ENCODE measurements at places on chromosomes 16 and 17.

DNA sequence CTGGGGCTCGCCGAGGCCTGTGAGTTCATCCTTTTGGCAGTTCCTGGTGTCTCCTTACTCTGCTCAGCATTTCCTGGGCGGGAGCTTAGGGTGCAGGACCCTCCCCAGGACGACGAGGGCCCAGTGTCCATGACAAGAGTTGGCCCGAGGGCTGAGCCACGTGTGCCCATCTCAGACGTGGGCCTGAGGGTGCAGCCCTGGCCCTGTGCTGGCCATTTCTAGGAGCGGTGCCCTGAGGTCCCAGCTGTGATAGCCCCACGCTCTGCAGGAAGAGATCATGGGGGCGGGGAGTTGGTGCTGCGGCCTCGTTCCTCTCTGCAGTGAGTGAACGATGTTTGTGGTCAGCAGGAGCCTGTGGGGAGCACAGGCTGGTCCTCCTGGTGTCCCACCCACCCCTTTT, 6.0 kb upstream of the MC1R start:
- no peak for DNase-seq

DNA sequence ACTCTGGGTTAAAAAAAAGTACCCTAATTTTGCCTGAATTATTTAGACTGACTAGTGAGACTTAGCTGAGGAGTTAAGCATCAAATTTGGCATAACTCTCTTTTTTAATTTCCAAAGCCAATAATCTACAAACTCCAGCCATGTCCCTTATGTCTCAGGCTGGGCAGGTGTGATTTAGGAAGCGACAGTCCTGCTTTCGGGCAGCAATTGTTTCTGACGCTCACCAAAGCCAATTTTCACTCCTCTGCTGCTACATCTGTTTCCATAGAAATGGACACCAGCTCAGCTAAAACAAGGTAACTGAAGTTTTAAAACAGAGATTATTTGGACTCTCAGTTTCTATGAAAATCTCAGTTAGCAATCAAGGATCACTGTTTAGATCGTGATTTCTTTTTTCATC, 338.7 kb downstream of the ABCC12 start:
- DNase-seq: no peak

- no peak for DNase-seq
Measured at GRCh38 chr16:58157951-58158540, 28.9 kb upstream of the CFAP20 start.

DNA sequence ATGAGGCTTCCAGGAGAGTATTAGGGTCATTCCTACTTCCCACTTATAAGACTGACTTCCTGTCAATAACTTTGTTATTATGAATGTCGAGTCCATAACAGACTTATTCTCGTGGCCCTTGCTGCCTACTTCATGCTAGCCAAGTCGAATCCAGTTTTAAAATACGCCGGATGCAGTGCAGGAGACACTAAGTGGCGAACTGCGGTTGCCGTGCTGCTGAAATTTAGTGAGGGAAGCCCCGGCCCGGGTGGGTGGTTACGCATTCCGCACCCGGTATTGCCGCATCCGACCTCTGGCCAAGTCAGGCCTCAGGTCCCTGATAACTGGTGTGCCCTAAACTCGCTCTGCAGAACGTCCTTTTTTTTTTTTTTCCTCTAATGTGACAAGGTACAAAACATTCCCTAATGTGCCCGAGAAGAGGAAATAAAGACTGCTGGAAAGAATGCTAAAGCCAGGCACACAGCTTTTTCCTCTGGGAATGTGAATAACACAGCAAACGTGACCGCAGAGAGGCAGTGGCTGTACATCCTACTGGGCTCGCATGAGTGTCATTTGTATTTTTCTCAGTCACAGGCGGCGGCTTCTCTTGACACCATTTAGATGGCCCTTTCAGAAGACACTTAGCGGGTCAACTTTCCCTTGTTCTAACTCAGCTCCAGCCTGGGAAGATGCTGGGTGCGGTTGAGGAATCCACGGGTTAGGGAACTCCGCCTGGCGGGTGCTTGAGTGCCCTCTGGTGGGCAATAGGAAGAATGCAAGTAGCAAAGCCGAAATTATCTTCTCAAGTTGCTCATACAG, 7.1 kb upstream of the AKTIP start:
- DNase-seq: no peak

GRCh38 chr17:8736796-8737195, 7.8 kb downstream of the CCDC42 start:
- no peak for DNase-seq

- DNase-seq: no peak
Measured at GRCh38 chr17:384622-385177, 32.1 kb upstream of the RPH3AL start.

GRCh38 chr16:30876867-30877266, 17.0 kb downstream of the BCL7C start:
- no peak for DNase-seq

- DNase-seq: no peak
Measured at GRCh38 chr17:30344283-30345088, 10.6 kb upstream of the TMIGD1 start.

GRCh38 chr17:8226536-8227237, 16.3 kb upstream of the AURKB start:
- DNase-seq: peak; percentile 40

GRCh38 chr16:83301971-83302370, 505.8 kb upstream of the HSBP1 start:
- no peak for DNase-seq

GRCh38 chr17:60622961-60623360, 23.0 kb downstream of the PPM1D start:
- DNase-seq: no peak

GRCh38 chr16:67170949-67171649, 761 bp downstream of the NOL3 start:
- no peak for DNase-seq

GRCh38 chr16:83701494-83701893, 106.3 kb upstream of the HSBP1 start:
- DNase-seq: peak; percentile 11

GRCh38 chr17:50218771-50219315, 17.4 kb upstream of the COL1A1 start:
- DNase-seq: no peak

GRCh38 chr17:45948498-45948880, 50.6 kb upstream of the STH start:
- DNase-seq: no peak

- no peak for DNase-seq
Measured at GRCh38 chr17:68777243-68777855, 176.2 kb upstream of the FAM20A start.

DNA sequence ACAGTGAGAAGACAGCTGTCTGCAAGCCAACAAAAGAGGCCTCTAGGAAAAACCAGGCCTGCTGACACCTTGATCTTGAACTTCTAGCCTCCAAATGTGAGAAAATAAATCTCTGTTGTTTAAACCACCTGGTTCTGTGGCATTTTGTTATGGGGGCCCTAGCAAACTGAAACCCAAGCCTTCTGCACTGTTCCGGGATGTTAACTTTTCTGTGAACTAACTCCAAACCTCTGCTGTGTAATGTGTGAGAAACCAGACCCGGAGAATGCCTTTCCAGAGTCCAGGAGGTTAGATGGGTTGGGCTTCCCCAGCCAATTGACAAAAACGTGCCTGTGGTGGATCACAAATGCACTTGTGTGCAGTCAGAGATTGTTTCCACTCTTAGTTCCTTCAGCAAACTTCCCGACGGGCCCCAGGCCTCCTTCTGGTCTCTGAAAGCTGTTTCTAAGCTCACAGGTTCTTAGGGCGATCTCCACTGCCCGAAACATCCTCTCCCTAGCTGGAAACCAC, 13.6 kb upstream of the GGA2 start:
- no peak for DNase-seq

DNA sequence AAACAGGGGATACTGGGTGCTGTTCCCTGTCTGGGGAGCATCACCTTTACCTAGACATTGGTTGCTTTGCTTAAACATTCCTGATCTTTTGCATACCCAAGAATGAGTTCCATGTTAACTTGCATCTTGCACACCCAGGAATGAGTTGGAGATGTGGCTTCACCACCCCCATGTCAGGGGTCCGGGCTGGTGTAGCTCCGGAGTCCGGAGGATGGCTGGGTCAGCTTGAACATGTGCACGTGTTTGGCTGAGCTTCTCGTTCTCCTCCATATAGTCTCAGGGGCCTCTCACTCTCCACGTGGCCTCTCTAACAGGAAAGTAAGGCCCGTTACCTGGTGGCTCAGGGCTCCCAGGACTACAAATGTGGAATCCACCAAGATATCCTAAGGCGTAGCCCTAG, 18.2 kb upstream of the AMZ2 start:
- no peak for DNase-seq

GRCh38 chr16:70267516-70267915, 15.8 kb upstream of the EXOSC6 start:
- DNase-seq: no peak

DNA sequence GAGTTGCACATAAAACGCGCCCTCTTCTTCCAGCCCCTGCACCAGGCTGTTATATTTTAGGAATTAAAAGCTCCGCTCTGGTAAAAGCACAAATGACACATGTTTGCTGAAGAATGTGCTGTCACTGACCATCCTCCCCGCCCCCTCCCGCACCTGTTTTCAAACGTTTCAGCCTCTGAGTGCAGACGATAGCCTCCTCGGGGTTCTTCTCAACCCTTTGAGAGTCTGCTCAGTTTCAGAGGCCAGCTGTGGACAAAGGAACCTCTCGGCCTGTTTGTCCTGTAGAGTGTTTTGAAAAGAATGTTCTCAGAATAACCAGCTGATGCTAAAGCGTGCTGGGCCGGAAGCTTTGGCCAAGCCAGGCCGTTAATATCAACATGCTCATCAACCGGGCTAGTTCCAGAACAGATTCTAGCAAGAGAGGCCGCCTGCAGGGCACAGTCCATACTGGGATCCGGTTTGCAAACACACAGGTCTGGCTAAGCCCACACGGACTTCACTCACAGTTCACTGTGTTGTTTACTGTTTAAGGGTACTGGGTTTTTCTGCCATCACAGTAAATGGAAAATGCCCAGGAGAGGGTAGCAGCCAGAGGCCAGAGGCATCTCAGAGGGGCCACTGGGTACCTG, 6.4 kb upstream of the CACNG4 start:
- no peak for DNase-seq

DNA sequence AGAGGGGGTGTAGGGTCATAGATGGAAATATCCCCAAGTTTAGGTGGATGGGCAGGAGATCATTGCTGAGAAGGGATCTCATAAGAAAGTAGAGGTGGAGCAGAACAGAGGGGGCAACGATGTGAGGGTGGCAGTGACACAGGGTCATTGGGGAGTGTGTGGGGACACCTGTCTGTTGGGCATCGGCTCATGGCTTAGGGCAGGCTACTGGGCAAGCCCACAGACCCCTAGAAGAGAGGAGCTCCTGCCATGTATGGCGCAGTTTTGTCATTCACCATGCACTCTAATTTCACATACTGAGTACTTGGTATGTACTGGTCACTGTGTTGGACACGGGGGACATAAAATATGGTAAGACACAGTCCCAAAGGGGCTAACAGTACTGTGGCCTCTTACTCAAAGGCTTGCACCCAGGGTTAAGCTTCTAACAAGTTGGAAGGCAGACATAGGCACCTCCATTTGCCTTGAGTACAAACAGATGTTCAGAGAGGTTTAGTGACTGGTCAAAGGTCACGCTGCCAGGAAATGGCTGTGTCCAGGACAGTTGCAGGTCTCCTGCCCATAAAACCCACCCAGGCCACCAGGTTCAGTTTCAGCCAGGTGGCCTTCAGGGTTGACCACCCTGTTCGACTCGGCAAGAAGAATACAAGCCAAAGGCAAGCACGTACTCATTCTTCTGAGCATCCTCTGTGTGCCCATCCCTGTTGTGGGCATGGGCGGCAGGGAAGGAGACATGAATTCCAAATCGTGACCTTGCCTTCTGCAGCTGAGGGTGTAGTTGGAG, 580.2 kb downstream of the KCNJ18 start:
- no peak for DNase-seq

- DNase-seq: no peak
Measured at GRCh38 chr16:3470723-3471122, 24.6 kb downstream of the C16orf90 start.

DNA sequence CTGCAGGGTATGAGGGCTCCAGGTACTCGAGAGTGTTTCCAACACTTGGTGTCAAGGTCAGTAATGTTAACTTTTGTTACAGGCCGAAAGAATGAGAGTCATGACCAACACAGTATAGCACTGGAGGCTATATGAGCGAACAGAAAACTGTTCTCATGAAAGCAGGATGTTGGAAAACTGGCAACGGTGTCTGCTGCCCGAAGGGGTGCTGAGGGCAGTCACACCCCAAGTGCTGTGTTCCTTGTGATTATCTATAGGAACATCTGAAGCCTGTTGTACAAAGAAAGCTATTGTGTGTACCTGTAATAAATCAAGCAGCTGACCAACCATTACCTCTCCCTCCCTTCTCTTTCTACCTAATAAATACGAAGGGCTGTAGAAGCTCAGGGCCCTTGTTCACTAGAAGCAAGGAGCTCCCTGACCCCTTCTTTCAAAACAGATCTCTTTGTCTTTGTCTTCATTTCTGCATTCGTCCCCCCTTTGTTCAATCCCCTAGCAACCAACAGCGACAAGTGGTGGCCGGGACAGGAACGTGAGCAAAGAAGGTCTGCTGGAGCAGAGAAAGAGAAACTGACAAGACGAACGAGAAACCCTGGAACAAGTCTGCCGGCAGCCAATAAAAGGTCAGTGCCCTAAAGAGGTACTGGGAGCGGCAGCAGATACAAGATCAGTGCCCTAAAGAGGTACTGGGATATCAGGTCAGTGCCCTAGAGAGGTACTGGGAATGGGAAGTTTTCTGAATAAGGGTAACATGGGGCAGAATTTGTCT, 7.6 kb downstream of the CD300LD start:
- DNase-seq: no peak

GRCh38 chr16:54934481-54935265, 4.0 kb downstream of the IRX5 start:
- no peak for DNase-seq

GRCh38 chr16:1435921-1436697, 5.2 kb downstream of the PERCC1 start:
- DNase-seq: no peak

DNA sequence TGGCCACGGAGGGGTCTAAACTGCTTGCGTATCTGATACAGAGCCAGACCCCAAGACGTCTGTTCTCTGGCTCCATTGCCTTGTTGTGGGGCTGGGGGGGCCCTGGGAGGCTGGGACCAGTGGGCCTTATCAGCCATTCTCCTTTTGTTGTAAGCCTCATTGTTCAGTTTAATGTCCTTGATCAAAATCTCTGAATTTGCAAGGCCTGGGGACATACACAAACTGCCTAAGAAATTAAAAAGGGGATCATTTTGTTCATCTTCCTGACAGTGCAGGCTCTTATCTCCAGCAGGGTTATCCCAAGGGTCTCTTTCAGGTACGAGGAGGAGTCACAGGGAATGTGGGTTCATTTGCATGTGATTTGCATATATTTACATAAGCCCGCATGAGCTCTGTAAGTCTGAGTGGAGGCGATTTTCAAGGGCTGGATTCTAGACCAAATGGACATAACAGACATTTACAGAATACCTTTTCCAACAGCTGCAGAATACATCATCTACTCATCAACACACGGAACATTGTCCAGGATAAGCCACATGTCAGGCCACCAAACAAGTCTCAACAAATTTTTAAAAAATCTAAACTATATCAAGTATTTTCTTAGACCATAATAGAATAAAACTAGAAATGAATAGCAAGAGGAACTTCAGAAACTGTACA, 269.8 kb downstream of the RBFOX1 start:
- DNase-seq: no peak

All from activated T-helper 2 cell treated with anti-CD3 and anti-CD28 coated beads, Interferon-gamma antibody, Interleukin-2, Interleukin-4, amounts not matched to agents 10 μg/mL and 5 μg/mL and 100 μg/mL, durations not matched to agents 14 hours and 24 hours and 36 hours (primary cell).